ENCODE measurements at places on chromosomes 2 and 18.

DNA sequence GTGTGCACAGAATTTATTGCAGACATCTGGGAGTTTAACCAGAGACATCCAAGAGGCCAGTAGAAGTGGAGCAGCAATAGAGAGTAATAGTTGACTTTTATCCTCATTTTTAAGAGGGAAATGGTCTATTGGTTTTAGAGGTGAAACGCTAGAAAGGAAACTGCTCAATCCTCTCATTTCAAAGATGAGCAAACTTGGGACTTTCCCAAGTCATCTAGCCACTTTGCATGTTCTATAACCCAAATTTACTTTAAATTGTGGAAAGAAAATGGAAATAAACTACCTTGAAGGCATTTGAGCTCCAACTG lies 601.7 kb downstream of the ARHGAP15 start:
- DNase-seq: no peak

DNA sequence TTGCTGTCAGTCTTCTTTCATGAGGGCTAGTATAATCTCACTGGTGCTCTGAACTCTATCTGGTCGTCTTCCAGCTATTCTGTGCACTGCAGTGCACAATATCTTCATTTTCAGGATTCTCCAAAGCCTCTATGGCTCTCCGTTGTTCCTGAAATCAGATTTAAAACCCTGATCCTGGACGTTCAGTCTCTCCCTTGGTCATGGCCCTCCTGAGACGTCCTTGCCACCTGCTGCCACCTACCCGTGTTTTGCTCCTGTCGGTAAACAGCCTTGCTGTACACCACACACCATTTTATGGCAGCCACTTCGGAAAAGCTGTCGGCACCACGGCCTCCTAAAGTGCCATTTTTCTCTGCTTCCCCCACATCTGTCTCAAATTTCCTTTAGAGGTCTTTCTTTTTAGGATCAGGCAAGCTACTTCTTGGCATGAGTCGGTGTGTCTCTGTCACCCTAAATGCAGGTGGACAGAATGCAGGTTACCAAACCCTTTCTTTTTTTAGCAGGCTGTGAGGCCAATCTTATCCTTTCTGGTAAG lies 170.0 kb downstream of the HRH4 start:
- DNase-seq: no peak

- DNase-seq: no peak
These were observed 7.8 kb downstream of the FRZB start for GRCh38 chr2:182858671-182859070.

GRCh38 chr2:43262951-43263350 lies 36.5 kb upstream of the ZFP36L2 start:
- DNase-seq: no peak

- DNase-seq: no peak
These were observed 96.4 kb downstream of the EPB41L3 start for GRCh38 chr18:5447442-5447841.

DNA sequence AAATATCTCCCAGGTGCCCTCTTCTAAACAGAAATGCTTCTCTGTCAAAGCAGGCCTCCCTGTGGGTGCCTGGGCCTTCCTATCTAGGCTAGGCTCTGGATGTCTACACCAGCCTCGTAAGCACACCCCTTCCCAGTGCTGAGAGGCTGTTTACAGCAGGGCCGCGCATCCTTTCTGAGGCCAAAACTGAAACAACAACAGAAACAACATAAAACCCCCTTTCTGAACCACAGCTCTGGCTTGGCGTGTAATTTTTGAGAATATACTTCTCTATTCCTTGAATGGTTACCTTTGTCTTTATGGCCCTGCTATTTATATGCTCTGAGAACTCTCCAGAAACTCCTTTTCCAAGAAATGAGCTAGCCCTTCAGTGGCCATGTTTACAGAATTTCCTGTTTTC lies 118.4 kb downstream of the BCL2L11 start:
- DNase-seq: no peak
